ENCODE measurements at places on chromosomes 1 and 21. TPM values are rescaled to one million over a fixed set of nuclear protein-coding genes. Genes with fewer than 3 reads are reported as not detected.

The RAB3B gene
- total RNA-seq = 24.7 TPM

The HCRTR1 gene
- not detected for total RNA-seq

The ACTL8 gene
- total RNA-seq = 0.12 TPM

The TDRD5 gene
- under 0.01 TPM for total RNA-seq

The RGS1 gene
- total RNA-seq = not detected

The PARS2 gene
- total RNA-seq = 6.5 TPM

The CLCA1 gene
- total RNA-seq = under 0.01 TPM

The TCHH gene
- not detected for total RNA-seq

The FLG2 gene
- total RNA-seq = not detected
